Nasal cavity respiratory epithelium epithelial cell of viscerocranial mucosa (primary cell): ENCODE measurements at places on chromosomes 7 and 10. TPM values are rescaled to one million over a fixed set of nuclear protein-coding genes. Genes with fewer than 3 reads are reported as not detected.

The YAE1 gene
- total RNA-seq = 17.8 and 30.5 TPM in 2 replicates

The ATP5F1C gene
- 165 and 170 TPM in 2 replicates for total RNA-seq

The GRK5 gene
- 3.1 and 4.9 TPM in 2 replicates for total RNA-seq

The OPN1SW gene
- total RNA-seq = not detected in 2 replicates

The FAM221A gene
- total RNA-seq = 2.1 and 4.4 TPM in 2 replicates

The CASD1 gene
- total RNA-seq = 8.2 and 12.1 TPM in 2 replicates

The IL15RA gene
- total RNA-seq = 0.68 and 3.6 TPM in 2 replicates

The PNLIPRP1 gene
- total RNA-seq = not detected in 2 replicates

The RADIL gene
- not detected in 2 replicates for total RNA-seq

The FAM180A gene
- 0.14 and 0.34 TPM in 2 replicates for total RNA-seq

The TACC2 gene
- total RNA-seq = 26.3 and 43.9 TPM in 2 replicates

The ST8SIA6 gene
- total RNA-seq = 0.85 and 1.4 TPM in 2 replicates

The CDC14C gene
- 0.07 TPM in 1 of 2 replicates, not detected in the other for total RNA-seq

The SPDYE2B gene
- total RNA-seq = not detected in 2 replicates

The ACTR3C gene
- 5.5 and 12.2 TPM in 2 replicates for total RNA-seq

The PTN gene
- under 0.01 and 0.07 TPM in 2 replicates for total RNA-seq

The AVPI1 gene
- total RNA-seq = 48.2 and 104 TPM in 2 replicates

The PCGF6 gene
- total RNA-seq = 13.5 and 16.4 TPM in 2 replicates

The REEP3 gene
- total RNA-seq = 43.7 and 78.9 TPM in 2 replicates

The DNAH11 gene
- total RNA-seq = 0.34 and 7.3 TPM in 2 replicates

The MAT1A gene
- 1.00 TPM in 1 of 2 replicates, not detected in the other for total RNA-seq

The PRSS1 gene
- not detected in 2 replicates for total RNA-seq

The CREB5 gene
- total RNA-seq = 6.5 and 7.8 TPM in 2 replicates

The ATRNL1 gene
- total RNA-seq = under 0.01 and 0.43 TPM in 2 replicates

The NAT16 gene
- total RNA-seq = not detected in 2 replicates

The ZP3 gene
- total RNA-seq = 19.1 and 19.4 TPM in 2 replicates

The TLX1 gene
- total RNA-seq = not detected in 2 replicates

The RTKN2 gene
- total RNA-seq = under 0.01 and 1.7 TPM in 2 replicates

The CALCR gene
- not detected in 2 replicates for total RNA-seq

The TRIM50 gene
- total RNA-seq = under 0.01 TPM in 1 of 2 replicates, not detected in the other

The KAZALD1 gene
- total RNA-seq = 0.78 and 2.4 TPM in 2 replicates

The HMX3 gene
- total RNA-seq = 0.07 and 0.34 TPM in 2 replicates

The CYP2C19 gene
- 0.50 TPM in 1 of 2 replicates, not detected in the other for total RNA-seq

The GIMAP2 gene
- 0.21 TPM in 1 of 2 replicates, not detected in the other for total RNA-seq

The WEE2 gene
- under 0.01 and 0.14 TPM in 2 replicates for total RNA-seq

The AGMO gene
- 0.50 TPM in 1 of 2 replicates, not detected in the other for total RNA-seq

The CPA1 gene
- not detected in 2 replicates for total RNA-seq

The ARMH3 gene
- 9.9 and 17.8 TPM in 2 replicates for total RNA-seq

The HOXA11 gene
- not detected in 2 replicates for total RNA-seq

The ACTA2 gene
- total RNA-seq = 5.8 and 20.6 TPM in 2 replicates

The ANKRD30A gene
- total RNA-seq = not detected in 2 replicates

The CDNF gene
- 1.2 and 1.4 TPM in 2 replicates for total RNA-seq

The CYP2C18 gene
- total RNA-seq = 0.34 and 4.1 TPM in 2 replicates

The PSMG3 gene
- total RNA-seq = 37.9 and 56.0 TPM in 2 replicates

The ASB10 gene
- not detected in 2 replicates for total RNA-seq

The ANKRD22 gene
- 11.0 and 14.7 TPM in 2 replicates for total RNA-seq

The ASZ1 gene
- not detected in 2 replicates for total RNA-seq

The PCLO gene
- total RNA-seq = 3.1 and 6.6 TPM in 2 replicates

The ACBD7 gene
- under 0.01 and 0.07 TPM in 2 replicates for total RNA-seq

The TSPAN12 gene
- 1.0 and 2.1 TPM in 2 replicates for total RNA-seq

The LOXL4 gene
- total RNA-seq = 2.0 TPM in 1 of 2 replicates, not detected in the other

The CRYGN gene
- 0.14 TPM in 1 of 2 replicates, not detected in the other for total RNA-seq

The OR6B1 gene
- total RNA-seq = not detected in 2 replicates

The FFAR4 gene
- not detected in 2 replicates for total RNA-seq

The MSMB gene
- total RNA-seq = 0.34 and 21.0 TPM in 2 replicates

The FGFBP3 gene
- 0.21 and 0.34 TPM in 2 replicates for total RNA-seq
